HuH-7.5 (cell line): ENCODE measurements at places on chromosomes 16 and 17.

DNA sequence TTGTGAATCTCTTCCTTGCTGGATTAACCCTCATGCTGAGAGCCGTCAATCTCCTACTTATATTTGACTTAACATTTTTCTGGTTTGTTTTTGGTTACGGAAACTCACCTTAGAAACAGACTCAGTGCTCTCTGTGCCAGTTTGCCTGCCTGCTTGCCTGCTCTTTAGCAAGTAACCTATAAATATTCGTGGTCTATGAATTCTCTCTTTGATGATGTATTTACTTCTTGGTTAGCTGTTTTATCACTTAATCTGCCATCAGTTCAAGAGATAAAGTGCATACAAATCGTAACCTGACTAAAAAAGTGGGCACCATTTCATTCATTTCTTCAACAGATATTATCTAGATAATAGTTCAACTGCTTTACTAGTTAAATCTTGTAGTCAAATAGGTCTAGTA, 26.7 kb downstream of the CYB5B start:
- DNase-seq, result no peak

DNA sequence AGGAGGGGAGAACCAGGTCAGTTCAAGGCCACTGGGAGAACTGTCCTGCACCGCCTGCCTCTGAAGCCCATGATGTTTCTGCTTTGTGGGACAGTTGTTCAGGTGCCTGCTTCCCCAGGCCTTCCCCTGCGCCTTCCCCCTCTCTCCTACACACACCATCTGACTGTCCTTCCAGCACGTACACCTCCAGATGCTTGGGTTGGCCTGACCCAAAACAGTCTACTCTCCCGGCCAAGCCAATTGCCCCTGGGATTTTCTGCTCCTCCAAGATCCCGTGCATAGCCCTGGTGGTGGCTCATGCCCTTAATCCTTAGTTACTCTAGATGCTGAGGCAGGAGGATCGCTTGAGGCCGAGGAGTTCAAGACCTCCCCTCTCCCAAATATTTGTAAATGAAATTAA, 684 bp upstream of the RSAD1 start:
- DNase-seq, result no peak

DNA sequence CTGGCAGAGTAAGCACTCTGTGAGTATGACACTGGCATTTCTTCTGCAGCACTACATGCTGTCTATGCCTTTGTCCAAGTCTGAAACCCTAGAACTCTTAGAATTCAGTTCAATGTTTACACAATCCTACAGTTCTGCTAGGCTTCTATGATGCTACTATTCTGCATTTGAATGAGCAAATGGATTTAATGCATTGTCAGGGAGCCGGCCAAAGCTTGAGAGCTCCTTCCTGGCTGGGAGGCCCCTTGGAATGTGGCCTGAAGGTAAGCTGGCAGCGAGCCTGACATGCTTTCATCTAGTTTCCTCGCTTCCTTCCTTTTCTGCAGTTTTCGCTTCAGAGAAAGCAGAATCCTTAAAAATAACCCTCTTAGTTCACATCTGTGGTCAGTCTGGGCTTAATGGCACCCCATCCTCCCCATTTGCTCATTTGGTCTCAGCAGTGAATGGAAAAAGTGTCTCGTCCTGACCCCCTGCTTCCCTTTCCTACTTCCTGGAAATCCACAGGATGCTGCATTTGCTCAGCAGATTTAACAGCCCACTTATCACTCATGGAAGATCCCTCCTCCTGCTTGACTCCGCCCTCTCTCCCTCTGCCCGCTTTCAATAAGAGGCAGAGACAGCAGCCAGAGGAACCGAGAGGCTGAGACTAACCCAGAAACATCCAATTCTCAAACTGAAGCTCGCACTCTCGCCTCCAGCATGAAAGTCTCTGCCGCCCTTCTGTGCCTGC, at the start of gene CCL2:
TSS of gene CCL2 (plus strand) at position 635 of the 730 bp plus-strand sequence. CDS start at position 700, 65 bp downstream.
- DNase-seq, result no peak

DNA sequence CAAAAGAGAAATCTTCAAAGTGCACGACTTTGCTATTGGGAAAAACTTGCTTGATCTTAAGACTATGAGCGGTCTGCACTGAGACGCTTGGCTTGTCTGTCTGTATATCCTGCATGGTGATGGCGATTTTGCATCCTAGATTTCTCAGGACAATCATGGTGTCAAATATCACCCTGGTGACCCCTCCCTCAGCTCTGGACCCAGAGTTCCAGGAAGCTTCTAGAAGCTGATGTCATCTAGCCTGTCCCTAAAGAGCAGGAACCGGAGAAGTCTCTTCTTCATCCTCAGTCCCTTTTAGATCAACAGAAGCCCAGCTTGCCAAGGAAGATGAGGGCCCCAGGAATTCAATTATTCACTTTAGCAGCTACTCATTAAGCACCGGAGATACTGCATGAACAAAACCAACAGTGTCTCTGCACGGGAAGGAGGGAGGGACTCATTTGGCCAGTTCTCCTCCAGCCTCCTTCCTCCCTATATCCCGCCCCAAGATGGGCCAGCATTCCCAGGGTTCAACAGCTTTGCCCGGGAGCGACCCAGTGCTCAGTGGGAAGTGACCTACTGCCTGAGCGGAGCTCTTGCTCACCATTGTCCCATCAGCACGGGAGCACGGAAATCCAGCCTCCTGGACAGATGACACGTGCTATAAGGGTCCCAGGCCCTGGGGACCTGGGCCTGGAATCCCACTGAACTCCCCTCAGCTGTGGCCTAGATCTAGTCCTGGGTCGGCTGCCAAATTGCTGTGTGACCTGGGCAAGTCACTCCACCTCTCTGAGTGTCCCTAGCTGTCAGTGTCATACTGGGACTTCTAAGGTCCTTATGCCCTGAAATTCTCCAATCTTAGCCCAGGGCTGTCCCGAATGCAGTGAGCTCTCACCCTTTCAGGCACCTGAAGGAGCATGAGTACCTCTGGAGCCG, 3.8 kb downstream of the EMP2 start:
- no peak for DNase-seq

- no peak for DNase-seq
These were observed 722 bp upstream of the TIMP2 start for GRCh38 chr17:78925662-78926555.

- no peak for DNase-seq
These were observed 142.3 kb downstream of the ABCC12 start for GRCh38 chr16:48013491-48013901.

GRCh38 chr17:14427900-14428647, 127.2 kb downstream of the HS3ST3B1 start:
- DNase-seq, result no peak

GRCh38 chr16:59259950-59260319, 525.8 kb upstream of the GOT2 start:
- no peak for DNase-seq

DNA sequence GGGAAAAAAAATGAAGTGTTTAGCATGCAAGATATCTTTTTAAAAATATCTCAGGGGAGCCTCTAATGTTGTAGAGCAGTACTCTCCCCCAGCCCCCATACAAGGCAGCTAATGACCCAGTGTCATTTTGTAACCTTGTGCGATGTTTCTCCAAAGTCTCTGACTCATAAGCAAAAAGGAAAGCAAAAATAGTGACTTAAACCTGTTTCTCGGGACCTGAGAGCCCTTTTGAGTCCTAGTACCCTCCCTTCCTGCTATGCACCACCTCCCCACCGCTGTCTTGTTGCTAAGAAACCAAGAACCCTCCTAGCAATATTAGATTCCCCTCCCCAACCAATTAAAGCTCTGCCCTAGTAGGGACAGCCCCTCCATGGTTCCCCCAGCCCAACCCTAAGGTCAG, 2.8 kb downstream of the MYCBPAP start:
- no peak for DNase-seq

GRCh38 chr17:76327696-76328095, 19.6 kb upstream of the QRICH2 start:
- DNase-seq, result no peak

GRCh38 chr17:82600731-82601446, 47.4 kb downstream of the WDR45B start:
- DNase-seq, result no peak

- DNase-seq, result no peak
These were observed 12.0 kb downstream of the ACE start for GRCh38 chr17:63488851-63489250.

DNA sequence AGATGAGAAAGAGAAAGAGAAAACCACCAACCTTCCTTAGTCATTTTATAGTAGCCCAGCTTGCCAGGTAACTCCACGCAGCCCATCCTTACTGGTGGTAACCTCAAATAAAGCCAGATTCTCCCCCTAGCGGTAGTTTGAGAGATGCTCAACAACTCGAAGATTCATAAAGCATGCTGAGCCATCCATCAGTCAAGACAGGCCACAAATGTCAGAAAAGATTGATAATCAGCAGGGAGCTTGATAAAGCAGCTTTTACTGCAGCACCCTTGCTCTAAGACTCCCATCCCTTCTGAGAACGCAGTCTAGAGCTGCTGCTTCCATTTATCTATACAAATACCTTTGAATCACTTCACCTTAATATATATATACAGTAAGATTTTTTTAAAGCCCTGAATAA, 451.5 kb upstream of the HSBP1 start:
- peak; percentile 29 for DNase-seq

GRCh38 chr17:28684963-28685362, 23.0 kb downstream of the SUPT6H start:
- no peak for DNase-seq

- DNase-seq, result no peak
These were observed 17.9 kb downstream of the MYO1C start for GRCh38 chr17:1474402-1475189.

DNA sequence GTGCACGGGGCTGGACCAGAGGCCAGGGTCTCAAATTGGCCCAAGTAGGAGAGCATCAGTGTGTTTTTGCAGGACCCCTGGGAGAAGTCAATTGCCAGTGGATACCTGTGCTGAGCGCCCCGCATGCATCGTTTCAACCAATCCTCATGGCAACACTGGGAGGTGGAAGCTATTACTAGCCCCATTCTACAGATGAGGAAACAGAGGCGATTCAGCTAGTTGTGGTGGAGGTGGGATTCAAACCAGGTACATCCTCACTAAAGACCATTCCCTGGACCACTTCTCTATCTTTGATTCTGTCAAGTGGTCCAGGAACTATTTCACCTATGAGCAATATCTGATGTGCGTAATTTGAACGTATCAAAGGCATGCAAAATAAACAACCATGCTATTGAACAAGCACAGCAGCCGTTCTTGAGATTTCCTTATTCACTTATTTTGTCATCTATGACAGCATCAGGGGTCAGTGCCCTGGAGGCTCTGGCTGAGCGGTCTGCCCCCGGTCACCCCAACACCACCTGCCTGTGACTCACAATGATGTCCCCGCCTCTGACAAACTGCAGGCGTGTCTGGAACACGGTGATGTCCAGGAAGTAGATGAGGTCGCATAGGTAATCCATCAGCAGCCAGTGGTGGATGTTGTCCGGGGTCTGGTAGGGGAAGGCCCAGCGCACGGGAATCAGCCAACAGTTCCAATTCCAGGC, 54.0 kb downstream of the CNGB1 start:
- DNase-seq, result no peak

- no peak for DNase-seq
These were observed 5.7 kb upstream of the SULT1A2 start for GRCh38 chr16:28602529-28602928.

GRCh38 chr16:83453977-83454376, 353.8 kb upstream of the HSBP1 start:
- no peak for DNase-seq

GRCh38 chr17:33121272-33121671, 129.6 kb downstream of the SPACA3 start:
- DNase-seq, result no peak

DNA sequence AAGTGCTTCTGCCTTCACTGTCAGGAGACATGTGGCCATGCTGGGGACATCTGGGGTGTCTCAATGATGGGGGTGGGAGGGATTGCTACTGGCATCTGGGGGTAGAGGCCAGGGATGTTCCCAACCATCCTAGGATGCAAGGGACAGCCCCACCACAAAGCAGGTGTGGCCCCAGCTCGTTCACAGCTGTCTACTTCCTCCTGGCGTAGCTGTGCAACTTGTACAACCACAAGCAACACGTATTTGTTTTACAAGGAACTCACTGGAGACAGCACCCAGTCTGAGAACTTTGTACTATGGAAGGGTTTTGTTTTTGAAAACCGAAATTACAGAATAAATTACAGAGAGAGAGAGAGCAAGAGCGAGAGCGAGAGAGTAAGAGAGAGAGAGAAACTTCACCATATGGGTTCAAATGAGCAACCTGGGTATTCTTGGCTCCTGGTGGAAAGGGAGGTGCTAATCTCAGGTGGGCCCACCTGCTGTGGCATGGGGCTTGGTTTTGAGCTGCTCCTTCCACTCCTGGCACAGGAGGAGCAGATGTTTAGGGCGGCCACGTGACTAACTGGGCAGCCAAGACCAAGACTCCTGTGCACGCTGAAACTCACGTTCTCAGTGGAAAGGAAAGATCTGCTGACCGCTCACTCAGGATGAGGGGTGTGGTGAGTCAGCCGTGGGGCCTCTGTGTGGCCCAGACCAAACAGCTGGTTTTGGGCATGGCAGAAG, 17.5 kb upstream of the TNFRSF13B start:
- no peak for DNase-seq

GRCh38 chr17:54992797-54993639, 24.5 kb downstream of the STXBP4 start:
- peak; percentile 19 for DNase-seq

DNA sequence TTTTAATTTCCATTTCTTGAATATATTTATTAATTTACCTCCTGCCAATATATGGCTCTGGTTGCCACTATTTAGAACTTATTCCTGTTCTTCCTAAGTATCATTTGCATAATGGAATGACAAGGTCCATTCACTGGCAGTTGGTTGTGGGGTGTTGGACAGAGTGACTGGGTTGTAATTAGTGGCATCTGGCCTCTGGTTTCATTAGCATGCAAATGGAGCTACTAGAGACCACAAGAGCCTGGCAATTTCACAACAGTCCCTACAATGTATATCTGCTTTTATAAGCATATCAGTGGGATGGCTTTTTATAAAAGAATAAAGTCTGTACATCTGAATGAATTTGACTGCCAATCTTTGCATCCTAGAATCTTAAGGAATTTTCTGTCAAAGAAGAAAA, 1030.9 kb upstream of the CDH8 start:
- DNase-seq, result no peak

GRCh38 chr16:55470533-55471371, 8.2 kb upstream of the MMP2 start:
- no peak for DNase-seq

GRCh38 chr17:79930062-79930876, 91.0 kb upstream of the CBX4 start:
- no peak for DNase-seq

- no peak for DNase-seq
These were observed 14.6 kb downstream of the ATP5PD start for GRCh38 chr17:75031972-75032719.

DNA sequence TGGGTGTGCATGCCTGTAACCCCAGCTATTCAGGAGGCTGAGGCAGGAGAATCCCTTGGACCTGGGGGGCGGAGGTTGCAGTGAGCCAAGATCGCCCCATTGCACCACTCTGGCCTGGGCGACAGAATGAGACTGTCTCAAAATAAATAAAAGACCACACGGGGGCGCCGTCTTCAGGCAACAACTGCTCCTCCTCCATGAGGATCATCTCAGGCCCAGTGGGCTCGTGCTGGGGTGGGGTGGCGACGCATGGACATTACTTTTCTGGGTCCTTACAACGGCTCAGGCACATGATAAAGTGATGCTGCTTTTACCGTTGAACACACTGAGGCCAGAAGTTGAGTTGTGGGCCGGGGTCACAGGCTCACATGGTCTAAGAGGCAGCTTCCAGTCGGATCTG, 56.2 kb downstream of the PRMT7 start:
- peak; percentile 81 for DNase-seq

- DNase-seq, result no peak
These were observed 229.2 kb downstream of the MAP2K6 start for GRCh38 chr17:69643686-69644085.

GRCh38 chr16:13351601-13352217, 450.3 kb downstream of the SHISA9 start:
- no peak for DNase-seq
